SIG-M5 (cell line): ENCODE measurements at places on chromosomes 4 and X.

DNA sequence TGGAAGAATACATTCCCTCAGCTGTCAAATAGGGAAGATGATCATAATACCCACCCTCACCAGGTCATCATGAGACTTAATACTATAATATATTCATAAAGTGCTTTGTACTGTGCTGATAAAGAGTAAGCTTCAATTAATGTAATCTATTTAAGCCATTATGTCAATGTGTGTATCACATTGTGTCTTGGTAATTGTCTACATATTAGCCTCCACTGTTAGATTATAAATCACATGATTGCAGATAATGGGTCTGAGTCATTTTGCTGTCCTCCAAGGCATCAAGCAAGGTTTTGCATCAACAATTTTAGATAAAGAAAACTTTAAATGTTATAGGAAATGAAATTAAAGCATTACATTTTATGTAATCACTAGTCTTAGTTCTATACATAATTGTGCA is 45.2 kb upstream of the CEP135 start:
- no peak for DNase-seq

- DNase-seq: no peak
These were observed 24.8 kb upstream of the PTPN13 start for GRCh38 chr4:86569103-86569870.

DNA sequence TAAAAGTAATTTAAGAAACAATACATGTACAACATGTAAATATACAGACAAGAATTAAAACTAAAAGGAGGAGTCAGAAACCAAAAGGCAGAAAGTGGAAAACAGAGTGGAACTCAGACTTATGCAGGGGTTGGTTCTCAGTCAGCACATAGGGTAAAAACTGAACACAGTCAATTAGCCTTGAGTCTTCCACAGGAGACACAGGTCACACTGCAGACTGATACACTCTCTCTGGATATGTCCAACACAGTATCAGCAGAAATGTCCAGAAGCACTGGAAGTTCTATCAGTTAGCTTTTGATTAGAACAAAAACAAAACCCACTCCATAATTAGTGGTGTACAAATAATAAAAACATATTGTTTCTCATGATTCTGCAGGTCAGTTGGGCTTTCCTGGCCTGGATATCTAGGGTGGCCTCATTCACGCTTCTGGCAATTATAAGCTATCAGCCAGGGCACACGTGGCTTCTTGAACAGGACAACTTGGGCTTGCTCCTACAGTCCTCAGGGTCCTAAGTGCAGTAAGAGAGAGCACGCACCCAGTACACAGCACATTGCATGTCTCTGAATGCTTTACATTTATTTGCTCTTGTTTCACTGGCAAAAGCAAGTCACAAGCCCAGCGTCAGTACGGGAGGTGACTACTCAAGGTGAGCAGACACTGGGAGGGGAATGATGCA is 21.6 kb downstream of the TEC start:
- no peak for DNase-seq

DNA sequence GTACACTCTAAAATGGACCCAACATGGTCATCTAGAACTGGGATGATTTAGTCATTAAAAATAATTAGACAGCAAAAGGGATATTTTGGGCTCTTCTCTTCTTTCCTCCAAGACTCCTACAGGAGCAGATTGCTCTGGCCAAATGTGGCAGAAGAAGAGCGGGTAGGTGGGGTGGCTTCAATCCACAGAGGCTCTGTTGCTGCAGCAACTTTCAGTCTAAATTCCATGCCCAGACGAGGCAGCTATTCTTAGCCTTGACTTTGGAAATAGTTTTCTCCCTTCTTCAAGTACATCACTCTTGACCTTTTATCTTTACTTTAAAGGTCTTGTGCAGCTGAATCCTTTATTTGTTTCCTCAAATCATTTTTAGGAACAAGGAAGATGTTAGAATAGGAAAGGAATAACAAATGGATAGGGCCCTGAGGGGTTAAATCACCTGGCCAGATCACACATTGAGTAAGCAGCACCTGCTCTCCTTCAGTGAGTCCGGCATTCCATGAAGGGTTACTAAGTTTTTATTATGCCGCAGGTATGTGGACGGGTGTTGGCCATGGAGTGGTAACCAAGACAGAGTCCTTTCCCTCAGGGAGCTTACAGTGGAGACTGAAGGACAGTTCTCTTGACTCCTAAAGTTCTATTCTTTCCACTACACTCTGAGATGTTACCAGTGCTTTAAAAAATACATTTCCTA is 19.3 kb upstream of the SORBS2 start:
- DNase-seq: no peak

DNA sequence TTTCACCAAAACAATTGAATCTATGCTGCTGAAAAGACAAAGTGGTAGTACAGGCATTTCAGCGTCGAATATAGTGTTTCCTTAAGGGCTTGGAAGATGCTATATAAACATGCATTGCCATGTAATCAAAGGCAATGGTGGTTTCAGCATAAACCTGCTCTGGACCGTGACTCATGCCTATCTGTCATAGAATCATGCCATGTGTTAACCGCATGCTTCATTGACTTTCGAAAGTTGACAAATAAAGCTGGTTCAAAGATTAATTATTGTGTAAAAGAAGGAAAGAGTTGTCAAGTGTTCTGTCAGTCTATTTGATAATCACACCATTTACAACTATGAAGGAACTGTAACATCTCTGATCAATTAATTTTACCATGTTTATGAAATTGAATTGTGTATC is 83.2 kb downstream of the FUNDC1 start:
- DNase-seq: no peak

DNA sequence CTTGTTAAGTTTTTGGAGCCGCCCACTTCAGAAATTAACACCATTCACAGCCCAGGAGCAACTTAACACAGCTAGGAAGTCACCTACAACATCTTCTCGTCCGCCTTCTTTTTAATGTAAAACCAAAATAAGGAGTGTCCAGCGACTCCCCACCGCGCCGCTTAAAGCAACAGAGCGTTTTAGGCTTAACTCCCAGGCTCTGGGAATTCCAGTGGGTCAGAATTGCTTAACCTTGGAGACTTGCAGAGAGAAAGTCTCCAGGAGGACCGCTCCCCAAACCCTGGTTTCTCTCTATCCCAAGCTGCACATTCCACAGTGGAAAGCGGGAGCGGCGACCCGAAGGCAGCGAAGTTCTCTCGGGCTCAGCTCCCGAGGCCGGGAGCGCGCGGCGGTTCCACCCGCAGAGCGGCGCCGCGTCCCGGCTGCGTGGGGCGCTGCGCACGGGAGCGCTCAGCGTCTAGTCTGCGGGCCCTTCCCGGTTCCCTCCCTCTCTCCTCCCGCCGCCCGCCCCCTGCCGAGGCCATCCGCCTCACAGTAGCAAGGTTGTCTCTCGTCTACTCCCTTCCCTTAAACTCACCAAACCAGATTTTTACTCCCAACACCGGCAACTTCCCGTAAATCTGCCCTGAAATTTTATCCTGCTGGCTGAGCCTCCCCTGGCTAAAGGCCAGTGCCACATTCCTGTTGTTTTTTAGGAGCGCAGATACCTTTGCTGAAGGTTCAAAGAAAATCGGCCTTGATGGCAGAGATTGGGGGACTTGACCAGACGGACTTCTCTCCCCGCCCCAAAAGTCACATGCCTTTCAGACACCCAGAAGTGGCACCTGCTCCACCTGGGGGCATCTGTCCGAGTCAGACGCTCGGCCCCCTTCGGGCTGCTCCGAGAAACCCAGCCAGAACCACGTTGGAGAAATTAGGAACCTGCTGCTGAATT is at the start of gene RBM47:
TSS of gene RBM47 (minus strand) at position 464 of the 934 bp plus-strand sequence. CDS start 190,971 bp downstream, outside the sequence.
- DNase-seq: no peak

DNA sequence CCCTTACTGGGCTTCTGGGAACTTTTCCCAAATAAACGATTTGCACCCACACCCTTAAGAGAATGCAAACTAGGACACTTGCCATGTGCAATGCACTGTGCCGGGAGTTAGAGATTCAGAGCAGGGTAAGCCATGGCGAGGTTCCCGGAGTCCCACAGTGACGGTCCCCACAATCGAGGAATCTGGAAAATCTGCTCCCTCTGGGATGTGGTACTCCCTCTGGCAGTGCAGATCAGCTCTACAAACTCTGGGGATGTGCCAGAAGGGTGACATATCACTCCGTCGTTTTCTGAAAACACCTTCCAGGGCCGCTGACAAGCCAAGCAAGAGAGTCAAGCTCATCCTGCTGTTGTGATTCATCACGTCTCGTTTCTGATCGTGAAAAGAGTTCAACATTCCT is 537.5 kb downstream of the BCOR start:
- no peak for DNase-seq

- DNase-seq: no peak
These were observed 6.6 kb downstream of the PLP1 start for GRCh38 chrX:103783196-103783595.

GRCh38 chr4:110988722-110989121 is 365.8 kb upstream of the PITX2 start:
- no peak for DNase-seq

DNA sequence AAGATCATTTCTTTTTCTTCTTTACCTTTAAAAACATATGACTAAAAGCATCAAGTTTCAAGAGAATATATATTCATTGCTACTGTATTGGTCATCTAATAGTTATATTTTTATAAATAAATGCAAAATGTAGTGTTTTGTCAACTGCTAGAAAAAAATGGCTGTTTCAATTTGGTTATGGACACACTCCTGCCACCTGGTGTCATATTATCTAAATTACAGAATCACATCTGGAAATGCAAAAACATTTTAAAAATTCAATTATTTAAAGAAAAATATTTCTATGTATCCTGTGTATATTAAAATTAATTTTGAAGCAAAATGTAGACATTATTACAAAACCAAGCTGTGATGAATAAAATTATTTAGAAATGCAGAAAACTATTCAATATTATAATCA is 329.4 kb upstream of the PCDH18 start:
- DNase-seq: no peak

DNA sequence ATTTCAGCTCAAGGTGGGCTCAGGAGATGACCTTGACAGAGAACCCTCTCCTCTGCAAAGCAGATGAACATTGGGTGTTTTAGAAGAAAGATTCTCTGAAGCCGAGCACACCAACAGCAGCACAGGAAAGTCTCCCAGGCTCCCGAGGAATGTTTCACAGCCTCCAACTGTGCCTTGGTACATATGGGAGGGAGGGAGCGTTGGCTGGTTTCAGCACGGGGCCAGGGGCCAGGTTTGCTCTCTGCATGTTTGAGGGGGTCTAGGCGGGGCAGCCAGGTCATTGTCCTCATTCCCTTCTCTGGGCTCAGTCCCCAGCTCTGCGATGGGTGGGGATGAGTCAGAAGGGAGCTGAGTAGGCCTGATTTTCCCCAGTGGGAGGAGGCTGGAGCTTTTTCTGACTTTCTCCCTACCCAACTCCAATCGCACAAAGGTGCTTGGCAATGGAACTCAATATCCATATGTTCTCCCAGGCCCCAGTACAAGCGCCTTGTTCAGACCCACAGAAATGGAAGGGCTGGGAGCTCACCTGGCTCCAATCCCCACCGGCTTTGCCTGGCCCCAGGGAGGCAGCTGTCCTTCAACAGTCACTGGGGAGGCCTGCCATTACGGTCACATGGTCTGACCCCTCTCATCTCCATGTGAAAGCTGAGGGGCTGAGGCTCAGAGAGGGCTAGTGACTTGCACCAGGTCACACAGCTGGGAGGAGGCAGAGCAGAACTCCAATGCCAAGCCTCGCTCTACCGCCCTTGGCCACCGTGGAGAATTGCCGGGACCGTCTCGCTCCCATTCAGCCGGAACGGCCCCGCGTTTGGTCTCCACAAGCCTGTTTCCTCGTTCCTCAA is 108.4 kb upstream of the AFAP1 start:
- DNase-seq: no peak

DNA sequence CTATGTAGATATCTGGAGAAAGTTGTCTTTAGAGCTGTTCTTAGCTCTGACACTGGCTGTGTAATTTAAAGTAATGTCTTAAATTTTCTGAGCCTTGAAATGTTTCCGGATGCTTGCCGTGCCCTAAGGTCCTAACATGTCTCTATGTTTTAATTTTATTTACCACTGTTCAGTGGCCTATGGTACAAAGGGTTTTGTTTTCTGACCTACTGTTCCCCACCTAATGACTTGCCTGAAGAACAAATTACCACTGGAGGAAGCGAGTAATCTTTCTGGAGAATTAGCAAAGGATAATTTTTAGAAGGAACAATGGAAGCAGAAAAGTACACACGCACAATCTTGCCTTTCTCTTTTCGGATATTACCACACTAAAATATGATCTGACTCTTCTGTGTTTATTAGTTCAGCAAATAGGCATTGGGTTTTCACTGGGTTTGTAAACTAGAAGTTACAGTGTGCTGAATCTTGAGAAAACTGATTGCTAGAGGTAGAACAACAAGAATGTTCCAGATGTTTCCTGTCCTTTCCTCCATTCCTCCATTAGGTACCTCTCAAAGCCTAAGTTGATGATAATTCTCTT is 435.9 kb downstream of the PACRGL start:
- no peak for DNase-seq

- no peak for DNase-seq
These were observed 82.6 kb upstream of the MAOA start for GRCh38 chrX:43573441-43574015.

DNA sequence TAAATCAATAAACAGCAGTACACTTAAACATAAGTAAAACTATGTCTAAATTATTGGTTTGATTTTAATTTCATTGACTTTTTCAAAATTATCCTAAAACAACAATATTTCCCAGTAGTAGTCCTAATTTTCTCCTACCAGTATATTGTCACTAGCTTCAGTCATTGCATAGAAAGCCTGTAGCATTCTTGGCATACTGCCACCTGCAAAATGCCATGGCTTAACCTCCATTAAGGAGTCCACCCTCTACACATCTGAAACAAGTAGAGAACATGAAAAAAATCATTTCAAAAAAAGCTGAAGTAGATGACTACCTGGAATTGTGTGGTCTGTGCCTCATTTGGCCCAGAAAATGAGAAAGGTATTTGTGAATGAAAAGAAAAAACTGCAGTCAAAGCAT is 348.5 kb downstream of the INPP4B start:
- DNase-seq: no peak
